Left renal cortex interstitium (tissue), 4 donors: ENCODE measurements at places on chromosomes 11 and 22. TPM values are rescaled to one million over a fixed set of nuclear protein-coding genes. Genes with fewer than 3 reads are reported as not detected.

DNA sequence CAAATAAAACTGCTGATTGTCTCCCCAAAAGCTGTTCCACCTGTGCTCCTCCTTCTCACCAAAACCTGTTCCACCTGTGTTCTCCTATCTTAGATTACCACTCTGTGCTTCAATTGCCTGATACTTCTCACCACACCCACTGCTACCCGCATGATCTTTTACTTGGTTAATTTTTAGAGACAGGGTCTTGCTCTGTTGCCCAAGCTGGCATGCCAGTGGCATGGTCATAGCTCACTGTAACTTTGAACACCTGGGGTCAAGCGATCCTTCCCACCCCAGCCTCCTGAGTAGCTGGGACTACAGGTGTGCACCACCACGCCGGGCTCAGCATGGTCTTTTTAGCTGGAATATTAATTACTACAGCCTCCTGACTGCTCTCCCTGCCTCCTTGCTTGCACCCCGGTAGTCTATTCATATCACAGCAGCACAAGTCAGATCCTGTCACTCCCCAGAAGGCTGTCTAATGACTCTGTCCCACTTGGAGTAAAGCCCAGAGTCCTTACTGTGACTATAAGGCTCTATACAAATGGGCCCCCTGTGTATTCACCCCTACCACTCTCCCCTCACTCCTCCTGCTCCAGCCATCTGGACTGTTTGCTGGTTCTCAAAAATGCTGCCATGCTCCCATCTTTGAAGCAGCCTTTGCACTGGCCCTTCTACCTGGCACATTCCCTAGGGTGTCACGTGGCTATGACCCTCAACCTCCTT, 3.5 kb downstream of the C11orf91 start:
- no peak for DNase-seq

- DNase-seq: no peak
Observed at GRCh38 chr22:45998638-45999378, 21.8 kb upstream of the WNT7B start.

DNA sequence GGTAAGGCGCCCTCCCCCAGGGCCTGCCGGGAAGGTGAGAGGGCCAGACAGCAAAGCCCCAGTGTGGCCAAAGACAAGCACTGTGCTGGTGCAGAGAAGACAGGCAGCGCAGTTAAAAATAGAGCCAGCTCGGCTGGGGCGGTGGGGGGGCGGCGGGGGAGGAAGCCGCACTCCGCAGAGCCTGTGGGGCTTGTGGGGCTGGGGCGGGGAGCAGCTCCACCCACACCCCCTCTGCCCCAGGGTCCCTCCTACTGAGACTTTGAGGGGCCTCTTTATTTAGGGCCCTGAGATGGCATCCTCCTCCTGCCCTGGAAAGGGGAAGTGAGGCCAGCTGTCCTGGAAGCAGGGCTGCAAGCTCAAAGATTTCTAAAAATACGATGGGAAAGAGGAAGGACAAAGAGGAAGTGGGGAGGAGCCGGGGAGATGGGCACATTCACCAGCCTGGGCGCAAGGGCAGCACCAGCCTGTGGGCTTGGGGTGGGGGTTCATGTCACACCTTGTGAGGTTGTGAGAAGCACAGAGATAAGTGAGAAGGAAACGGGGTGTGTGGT, 2.6 kb downstream of the CYTH4 start:
- DNase-seq: no peak

DNA sequence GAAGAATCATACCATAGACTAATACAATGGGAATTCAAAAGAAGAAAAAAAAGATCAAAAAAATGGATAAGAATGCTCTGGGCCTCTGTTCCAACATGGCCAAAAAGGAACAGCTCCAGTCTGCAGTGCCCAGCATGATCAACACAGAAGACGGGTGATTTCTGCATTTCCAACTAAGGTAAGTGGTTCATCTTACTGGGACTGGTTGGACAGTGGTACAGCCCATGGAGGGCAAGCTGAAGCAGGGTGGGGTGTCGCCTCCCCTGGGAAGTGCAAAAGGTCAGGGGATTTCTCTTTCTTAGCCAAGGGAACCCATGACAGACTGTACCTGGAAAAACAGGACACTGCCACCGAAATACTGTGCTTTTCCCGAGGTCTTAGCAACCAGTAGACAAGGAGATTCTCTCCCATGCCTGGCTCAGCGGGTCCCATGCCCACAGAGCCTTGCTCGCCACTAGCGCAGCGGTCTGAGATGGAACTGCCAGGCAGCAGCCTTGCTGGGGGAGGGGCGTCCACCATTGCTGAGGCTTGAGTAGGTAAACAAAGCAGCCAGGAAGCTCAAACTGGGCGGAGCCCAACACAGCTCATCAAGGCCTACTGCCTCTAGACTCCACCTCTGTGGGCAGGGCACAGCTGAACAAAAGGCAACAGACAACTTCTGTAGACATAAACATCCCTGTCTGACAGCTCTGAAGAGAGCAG, 428.4 kb downstream of the MN1 start:
- DNase-seq: no peak

DNA sequence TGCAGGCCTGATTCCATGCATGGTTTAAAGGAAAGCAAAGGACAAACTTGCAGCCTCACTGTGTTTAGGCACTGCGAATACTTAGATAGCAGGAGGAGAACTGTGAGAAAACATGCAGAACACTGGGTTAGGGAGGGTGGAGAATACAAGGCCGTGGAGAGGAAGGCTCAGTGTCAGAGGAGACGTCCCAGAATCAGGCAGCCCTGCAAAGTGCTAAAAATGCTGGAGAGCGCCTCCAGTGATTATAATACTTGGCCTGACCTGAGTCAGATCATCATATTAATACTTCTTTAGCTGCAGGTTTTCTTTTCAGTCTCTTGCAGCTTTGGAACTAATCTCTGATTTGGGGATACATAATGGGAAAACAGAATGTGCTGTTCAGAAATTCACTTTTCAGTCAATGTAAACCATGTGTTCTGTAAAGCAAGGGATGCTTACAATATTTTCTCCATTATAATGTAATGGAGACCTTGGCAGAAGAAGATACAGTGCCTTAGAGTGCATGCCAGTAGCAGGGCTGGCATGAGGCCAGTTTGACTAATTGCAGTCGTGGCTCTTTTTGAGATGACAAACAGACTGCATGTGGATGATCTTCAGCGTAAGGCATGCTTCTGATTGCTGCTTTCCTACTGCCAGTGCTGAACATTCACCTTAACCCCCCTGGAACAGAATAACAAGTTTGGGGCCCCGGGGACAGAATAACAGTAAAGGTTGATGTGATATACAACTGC, 16.8 kb downstream of the EXT2 start:
- DNase-seq: no peak

DNA sequence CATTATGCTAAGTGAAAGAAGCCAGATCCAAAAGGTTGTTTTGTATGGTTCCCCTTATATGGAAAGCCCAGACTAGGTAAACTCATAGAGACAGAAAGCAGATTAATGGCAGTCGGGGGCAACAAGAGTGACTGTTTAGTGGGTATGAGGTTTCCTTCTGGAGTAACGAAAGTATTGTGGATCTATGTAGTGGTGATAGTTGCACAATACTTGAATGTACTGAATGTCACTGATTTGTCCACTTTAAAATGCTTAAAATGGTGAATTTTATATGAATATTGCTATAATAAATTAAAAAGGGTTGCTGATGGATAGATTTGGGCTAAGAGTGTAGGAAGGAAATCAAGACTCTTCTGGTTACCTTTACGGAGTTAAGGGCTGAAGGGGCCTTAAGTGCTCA, 10.0 kb upstream of the SGSM1 start:
- no peak for DNase-seq

GRCh38 chr11:103920449-103920848, 116.0 kb upstream of the DDI1 start:
- no peak for DNase-seq

DNA sequence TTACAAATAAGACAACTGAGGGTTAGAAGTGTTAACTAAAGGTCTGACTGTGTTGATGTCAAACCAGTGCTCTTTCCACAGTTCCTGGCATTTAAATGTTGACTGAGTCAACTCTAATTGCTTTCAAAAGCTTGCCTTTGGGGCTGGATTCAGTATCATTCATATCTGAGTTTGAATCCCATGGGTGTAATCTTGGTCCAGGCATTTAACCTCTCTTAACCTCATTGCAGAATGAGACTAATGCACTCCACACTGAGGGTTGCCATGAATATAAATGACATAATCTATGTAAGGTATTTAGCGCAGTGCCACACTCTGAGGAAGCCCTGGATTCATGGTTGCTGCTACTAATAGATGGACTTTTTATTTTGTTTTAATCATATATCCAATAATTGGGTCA, 274.3 kb downstream of the DDX10 start:
- no peak for DNase-seq

GRCh38 chr11:116970485-116971292, 127.5 kb downstream of the SIK3 start:
- no peak for DNase-seq

DNA sequence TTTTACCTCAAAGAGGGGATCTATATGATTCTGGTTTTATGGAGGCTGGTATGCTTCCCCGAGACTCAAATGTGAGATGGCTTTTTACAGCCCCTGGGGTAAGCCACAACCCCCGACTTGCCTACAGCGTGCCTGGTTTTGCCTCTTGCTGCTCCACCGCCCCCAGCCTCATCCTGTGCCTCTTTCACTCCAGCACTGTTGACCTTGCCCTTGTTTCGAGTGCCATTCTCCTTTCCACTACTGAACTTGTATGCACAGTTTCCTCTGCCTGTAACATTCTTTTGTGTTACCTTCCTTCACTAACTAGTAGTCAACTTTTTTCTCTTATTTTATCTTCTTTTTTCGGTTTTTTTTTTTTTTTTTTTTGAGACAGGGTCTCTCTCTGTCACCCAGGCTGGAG, 219.0 kb upstream of the ZBED5 start:
- no peak for DNase-seq

DNA sequence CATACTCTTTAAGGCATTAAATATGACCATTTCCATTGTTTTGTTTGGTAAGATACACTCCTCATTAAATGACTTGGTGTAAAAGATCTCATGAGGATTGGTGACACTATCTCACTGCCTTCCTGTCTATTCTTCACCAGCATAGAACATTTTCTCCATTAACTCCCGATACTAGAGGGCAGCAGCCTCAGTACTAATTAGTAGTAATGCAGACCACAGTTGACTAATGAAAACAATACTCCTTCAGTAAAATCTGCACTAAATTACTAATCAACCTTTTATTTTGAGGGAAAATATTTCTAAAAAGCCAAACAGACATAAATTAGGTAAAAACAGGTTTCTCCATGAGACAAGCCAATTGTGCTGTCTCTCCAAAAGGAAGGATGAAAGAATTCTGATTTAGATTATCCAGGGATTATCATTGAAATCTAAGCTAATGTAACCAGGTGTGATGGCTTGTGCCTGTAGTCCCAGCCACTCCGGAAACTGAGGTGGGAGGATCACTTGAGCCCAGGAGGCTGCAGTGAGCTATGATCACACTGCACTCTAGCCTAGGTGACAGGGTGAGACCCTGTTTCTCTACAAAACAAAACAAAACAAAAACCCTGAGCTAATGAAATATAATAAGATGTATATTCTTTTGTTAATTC, 9.4 kb downstream of the PGM2L1 start:
- DNase-seq: peak; percentile 56

- no peak for DNase-seq
Observed at GRCh38 chr11:44927174-44927661, 23.5 kb downstream of the TP53I11 start.

DNA sequence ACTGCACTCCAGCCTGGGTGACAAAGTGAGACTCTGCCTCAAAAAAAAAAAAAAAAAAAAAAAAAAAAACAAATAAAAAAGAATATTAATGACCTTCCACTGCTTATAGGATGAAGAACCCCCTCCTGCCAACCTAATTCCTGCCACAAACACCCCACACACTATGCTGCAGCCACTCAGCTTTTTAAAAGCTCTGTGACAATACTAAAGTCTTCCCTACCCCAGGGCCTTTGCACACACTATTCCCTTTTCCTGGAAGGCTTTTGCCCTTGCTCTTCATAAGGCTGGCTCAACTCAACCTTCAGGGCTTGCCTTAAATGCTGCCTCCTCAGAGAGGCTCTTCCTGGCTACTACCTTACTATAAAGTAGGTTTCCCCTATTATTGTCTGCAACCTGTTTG, 10.8 kb upstream of the KCNJ11 start:
- DNase-seq: no peak

- DNase-seq: no peak
Observed at GRCh38 chr11:130456286-130456685, 7.8 kb downstream of the ADAMTS15 start.

DNA sequence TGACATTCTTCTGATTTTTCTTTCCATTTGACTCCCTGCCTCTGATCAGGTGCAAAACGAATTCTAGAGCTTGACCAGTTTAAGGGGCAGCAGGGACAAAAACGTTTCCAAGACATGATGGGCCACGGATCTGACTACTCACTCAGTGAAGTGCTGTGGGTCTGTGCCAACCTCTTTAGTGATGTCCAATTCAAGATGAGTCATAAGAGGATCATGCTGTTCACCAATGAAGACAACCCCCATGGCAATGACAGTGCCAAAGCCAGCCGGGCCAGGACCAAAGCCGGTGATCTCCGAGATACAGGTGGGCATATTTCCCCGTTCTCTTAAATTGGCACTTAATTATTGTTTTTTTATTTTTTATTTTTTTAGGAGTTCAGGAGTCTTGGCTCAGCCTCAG, 15.4 kb downstream of the XRCC6 start:
- no peak for DNase-seq

GRCh38 chr22:46162285-46162684, 12.0 kb downstream of the PPARA start:
- DNase-seq: no peak

DNA sequence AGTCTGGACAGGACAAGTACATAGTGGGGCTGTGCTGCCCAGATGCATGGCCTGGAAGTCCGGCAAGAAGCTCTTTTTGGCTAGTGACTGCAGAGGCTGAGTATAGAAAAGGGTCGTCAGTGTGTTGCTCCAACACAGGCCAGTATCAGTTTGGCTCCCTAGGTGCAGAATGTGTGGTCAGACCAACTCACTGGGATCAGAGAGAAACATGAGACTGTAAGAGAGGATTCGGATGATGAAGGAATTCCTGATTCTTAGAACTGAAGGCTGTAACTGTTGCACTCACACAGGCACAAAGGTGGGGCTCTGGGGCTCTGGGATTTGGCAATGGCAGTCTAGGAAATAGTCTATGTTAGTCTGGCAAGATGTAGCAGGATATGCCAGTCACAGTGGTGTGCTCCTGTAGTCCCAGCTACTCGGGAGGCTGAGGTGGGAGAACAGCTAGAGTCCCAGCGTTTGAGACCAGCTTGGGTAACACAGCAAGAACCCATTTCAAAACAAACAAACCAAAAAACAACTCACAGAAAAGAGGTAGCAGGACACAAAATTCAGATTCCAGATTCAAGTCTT, 11.1 kb upstream of the UPB1 start:
- DNase-seq: no peak

- DNase-seq: no peak
Observed at GRCh38 chr22:29715240-29715639, 4.6 kb upstream of the CABP7 start.

GRCh38 chr11:95375886-95376285, 144.9 kb upstream of the SESN3 start:
- no peak for DNase-seq

Gene CCDC179
- polyA plus RNA-seq: not detected

Gene KRTAP5-11
- not detected for polyA plus RNA-seq

Gene ADM
- polyA plus RNA-seq: 8.1 TPM

Gene HEPN1
- polyA plus RNA-seq: 1.2 TPM

Gene MPZL3
- polyA plus RNA-seq: 4.2 TPM

Gene NARS2
- 53.2 TPM for polyA plus RNA-seq

Gene CHADL
- 4.5 TPM for polyA plus RNA-seq

Gene ALG9
- 47.6 TPM for polyA plus RNA-seq

Gene LMNTD2
- 3.0 TPM for polyA plus RNA-seq

Gene IGLL5
- polyA plus RNA-seq: not detected

Gene SLC22A9
- not detected for polyA plus RNA-seq

Gene RIC3
- 19.2 TPM for polyA plus RNA-seq

Gene FOLR2
- polyA plus RNA-seq: 10.6 TPM

Gene CAPRIN1
- 287 TPM for polyA plus RNA-seq

Gene A4GALT
- polyA plus RNA-seq: 22.1 TPM
